Hair follicle dermal papilla cell (primary cell): ENCODE measurements at places on chromosomes 7 and 10. TPM values are rescaled to one million over a fixed set of nuclear protein-coding genes. Genes with fewer than 3 reads are reported as not detected.

The DENND2A gene
- 61.8 and 71.0 TPM in 2 replicates for total RNA-seq

The CC2D2B gene
- total RNA-seq = under 0.01 and 0.32 TPM in 2 replicates

The MSRB2 gene
- 9.1 and 10.0 TPM in 2 replicates for total RNA-seq

The EBF3 gene
- total RNA-seq = 0.97 and 2.7 TPM in 2 replicates

The LRRC18 gene
- total RNA-seq = not detected in 2 replicates
